ENCODE measurements at places on chromosomes 4 and X.

DNA sequence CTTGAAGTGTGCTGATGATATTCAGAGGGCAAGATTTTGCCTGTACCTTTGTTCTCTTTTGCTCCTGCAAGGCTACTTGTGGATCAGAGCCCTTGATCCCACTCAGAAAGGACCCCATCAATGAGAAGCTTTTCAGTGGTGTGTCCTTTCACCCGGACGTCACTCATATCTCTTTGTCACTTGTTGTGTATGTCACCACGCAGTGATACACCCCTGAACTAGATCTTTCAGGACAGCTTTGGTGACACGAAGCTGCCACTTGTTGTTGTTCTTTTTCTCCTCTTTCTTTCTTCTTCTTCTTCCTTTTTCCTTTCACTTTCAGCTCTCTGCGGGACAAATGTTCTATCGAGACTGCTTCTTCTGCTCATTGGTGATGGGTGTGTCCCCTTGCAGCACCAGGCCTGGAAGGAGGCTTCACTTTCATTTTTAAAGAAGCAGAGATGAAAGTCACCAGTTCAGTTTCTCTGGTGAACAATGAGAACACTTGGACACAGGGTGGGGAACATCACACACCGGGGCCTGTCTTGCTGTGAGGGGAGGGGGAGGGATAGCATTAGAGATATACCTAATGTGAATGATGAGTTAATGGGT is 83.6 kb downstream of the NBDY start:
- no peak for DNase-seq

DNA sequence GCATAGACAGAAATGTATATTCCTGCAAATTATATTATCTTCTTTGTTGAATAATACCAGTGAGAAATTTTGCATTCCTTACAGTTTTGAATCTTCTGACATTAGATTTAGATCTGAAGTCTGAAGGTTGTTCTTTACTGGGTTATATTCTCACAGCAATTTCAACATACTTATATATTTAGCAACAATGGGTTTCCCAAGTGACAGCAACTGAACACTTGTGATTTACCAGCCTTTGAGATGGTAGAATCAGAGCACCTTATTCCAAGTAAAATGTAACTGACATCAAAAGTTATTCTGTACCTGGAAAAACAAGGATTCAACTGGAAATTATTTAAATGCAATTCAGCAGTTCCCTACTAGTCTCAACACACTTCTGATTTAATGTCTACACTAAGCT is 66.0 kb downstream of the RELL1 start:
- DNase-seq: no peak

GRCh38 chr4:52910115-52910514 is 48.0 kb downstream of the RASL11B start:
- no peak for DNase-seq

- DNase-seq: no peak
Measured at GRCh38 chr4:6439120-6439762, 33.2 kb downstream of the PPP2R2C start.

DNA sequence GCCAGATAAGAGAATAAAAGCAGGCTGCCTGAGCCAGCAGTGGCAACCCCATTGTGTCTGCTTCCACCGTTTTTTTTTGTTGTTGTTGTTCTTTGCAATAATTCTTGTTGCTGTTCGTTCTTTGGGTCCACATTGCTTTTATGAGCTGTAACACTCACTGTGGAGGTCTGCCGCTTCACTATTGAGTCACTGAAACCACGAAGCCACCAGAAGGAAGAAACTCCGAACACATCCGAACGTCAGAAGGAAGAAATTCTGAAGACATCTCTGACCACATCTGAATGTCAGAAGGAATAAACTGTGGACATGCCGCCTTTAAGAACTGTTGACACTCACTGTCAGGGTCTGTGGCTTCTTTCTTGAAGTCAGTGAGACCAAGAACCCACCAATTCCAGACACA is 110.5 kb downstream of the PCDH18 start:
- no peak for DNase-seq

All from RWPE2 (cell line).